Posterior vena cava (tissue), 2 donors: ENCODE measurements at places on chromosomes 7 and 10. TPM values are rescaled to one million over a fixed set of nuclear protein-coding genes. Genes with fewer than 3 reads are reported as not detected.
A peak's percentile ranks its signal among the peaks of the same experiment; 100 is the strongest.

DNA sequence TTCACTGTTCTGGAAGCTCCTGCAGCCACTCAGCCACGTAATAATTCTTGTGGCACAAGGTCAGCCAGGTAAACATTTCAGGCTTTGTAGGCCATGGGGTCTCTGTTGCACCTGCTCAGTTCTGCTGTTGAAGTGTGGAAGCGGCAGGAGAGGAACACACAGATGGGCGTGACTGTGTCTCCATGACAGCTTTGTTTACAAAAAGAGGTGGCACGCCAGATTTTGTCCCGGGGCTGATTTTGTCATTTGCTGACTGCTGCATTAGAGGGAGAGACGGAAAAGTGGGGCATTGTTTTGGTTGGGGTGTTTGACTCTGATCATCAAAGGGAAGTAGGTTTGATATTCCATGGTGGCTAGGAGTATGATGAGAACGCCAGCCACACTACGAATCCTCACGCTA is 103.1 kb downstream of the PRKAG2 start:
- DNase-seq, result no peak

GRCh38 chr7:2259480-2259879 is 17.5 kb downstream of the NUDT1 start:
- DNase-seq, result no peak

Gene LEP
- 5.2 TPM for total RNA-seq

DNA sequence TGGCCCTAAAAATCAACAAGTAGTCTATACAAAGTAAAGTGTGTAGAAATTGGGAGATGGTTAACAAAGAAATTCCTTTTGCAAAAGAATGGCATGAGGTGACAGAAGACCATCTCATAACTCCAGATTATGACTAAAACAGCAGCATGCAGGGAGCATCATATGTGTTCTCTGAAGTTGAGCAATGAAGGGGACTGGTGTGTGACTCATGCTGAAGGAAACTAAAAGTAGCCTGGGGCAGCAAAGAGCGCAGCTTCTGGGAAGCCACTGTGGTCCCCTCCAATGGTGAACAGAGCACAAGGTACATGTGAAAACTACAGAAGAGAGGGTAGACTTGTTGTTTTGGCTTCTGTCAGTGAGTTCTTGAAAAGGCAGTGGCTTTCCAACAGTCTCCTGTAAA is 133.4 kb downstream of the MACC1 start:
- peak; percentile 83 for DNase-seq

DNA sequence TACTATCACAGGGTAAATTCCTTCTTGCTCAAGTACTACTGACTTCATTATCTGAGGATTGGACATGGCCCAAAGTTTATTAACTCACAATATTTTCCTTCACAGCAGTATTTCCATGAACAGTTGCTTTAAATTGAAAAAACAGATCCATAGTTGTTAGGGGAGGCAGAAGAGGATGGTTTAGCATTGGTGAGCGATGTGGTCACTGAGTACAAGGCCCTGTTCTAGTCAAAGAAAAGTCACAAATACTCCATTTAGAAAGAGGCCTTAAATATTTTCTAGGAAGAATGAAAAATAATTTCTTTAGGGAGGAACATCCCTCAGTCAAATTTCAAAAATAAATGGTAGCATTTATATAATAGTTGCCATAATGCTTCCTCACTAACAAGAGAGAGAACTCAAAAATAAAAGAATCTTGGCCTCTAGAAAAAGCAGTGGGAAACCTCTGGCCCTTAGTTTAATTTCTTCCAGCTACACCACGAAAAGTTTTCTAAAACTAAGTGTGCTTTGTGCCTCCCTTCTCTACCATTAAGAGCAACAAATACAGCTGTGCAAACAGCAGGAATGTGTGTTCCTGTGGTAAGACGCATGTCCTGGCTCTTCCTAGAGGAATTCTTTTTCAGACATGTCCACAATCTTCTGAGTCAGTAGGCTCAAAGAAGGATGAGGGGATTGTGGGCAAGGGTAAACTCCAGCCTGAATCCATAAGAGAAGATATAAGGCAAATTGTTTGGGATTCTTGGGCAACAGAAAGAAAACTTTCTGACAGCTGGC is 105.7 kb downstream of the HOXA1 start:
- DNase-seq, result no peak

DNA sequence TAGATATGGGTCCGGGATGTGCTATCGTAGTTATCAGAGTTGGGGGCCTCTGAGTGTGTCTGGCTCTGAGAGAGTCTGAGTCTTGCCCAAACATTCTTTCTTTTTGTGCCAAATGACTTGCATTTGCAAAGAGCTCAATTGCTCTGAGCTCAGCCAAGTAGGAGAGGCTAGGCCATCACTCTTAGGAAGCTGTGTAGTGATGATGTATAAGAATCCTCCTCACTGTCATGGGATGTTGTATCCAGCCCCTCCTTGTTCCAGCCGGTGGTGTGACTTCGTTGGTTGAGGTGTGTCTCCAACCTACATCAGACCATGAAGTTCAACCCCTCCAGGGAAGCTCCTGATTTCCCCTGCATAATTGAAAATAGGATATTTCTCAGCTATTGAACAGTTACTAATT is 97.5 kb upstream of the NPS start:
- no peak for DNase-seq

DNA sequence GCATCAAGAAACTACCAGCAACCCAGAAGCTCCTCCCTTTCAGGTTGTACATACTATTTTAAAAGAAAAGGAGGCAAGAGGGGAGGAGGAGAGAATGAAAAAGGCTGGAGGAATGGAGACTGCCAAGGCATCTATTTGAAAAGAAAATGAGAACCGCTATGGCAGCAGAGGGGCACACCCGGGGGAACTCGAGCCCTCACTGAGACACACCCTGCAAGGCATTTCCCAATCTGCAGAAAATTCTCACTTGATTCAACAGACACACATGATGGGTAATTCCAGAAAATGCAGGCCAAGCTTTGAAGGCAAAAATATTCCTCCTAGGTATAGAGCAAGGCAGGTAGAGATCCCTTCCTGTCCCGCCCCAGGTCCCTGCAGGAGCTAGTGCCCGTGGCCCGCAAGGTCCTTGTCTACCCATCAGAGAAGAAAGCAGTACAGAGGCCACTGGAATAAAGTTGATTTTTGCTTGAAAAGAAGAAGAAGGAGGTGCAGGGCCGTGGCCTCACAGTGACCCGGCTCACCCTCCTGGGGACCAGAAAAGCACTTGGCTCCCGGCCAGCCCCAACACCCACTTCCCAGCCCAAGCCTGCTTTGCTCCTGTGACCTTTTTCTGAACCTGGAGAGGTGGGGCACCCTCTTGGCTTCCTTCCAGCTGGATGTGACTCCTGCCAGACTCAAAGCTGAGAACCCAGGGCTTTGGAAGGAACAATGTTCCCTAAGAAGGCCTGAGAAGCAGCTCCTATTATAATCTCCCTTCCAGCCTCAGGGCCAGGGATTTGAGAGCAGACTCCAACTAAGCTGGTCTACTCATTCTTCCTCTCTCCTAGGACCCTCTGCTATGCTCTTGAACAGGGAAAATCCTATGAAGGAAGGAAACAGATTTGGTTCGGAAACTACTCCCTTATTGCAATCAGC is 6.2 kb upstream of the PIK3CG start:
- DNase-seq, result peak; percentile 80

DNA sequence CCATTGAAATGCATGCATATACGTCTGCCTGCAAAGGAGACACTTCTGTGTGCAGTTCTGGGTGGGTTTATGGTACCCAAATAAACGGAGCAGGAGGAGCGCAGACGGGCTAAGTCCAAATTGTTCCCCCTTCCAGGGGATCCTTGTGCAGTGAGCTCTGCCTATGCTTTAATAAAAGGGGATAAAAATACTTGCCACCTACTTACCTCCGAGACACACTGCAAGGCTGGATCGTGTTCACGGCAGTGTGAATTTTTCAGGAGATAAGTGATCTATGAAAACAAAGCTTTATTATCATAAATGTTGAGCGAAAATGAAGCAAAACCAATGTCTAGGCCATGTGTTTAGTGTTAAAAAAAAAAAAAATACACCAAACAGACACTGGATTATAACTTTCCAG is 308.8 kb upstream of the AOAH start:
- DNase-seq, result no peak

Gene GPR26
- total RNA-seq, result not detected

Gene DGKI
- total RNA-seq, result 2.4 TPM

- no peak for DNase-seq
Measured at GRCh38 chr10:98664329-98665042, 217.8 kb upstream of the HPS1 start.

- DNase-seq, result no peak
Measured at GRCh38 chr7:70392877-70393435, 739.0 kb upstream of the GALNT17 start.

- no peak for DNase-seq
Measured at GRCh38 chr10:71262817-71263216, 50.4 kb downstream of the UNC5B start.

DNA sequence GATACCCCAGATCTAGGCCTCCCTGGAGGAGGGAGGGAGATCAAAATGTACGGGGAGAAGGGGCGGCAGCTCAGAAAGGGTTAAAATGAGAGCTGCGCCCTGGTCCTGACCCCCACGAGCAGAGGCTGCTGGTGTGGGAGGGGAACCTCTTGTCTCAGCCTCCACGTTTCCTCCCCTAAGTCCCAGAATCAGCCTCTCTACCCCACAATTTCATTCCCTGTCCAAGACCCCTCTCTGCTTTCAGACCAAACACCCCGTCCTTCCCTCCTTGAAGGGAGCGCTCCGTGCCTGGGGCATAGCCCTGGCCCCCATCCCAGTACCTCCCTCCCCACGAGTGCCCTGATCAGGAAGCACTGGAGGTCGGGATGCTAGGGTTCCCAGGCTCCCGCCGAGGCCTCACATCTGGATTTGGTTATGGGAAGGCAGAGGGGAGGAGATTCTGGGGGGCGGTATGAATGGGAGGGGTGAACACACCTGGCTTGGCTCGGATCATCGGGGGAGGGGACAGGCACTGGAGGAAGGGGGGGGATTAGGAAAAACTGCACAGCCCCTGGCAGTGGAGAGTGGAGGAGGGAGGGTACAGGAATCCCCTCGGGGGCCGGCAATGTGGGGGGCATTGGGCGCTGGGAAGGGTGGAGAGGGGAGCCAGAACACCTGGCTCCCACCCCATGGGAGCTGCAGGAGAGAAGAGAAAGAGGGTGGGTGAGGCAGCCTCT is 2.7 kb downstream of the EPHB4 start:
- no peak for DNase-seq

DNA sequence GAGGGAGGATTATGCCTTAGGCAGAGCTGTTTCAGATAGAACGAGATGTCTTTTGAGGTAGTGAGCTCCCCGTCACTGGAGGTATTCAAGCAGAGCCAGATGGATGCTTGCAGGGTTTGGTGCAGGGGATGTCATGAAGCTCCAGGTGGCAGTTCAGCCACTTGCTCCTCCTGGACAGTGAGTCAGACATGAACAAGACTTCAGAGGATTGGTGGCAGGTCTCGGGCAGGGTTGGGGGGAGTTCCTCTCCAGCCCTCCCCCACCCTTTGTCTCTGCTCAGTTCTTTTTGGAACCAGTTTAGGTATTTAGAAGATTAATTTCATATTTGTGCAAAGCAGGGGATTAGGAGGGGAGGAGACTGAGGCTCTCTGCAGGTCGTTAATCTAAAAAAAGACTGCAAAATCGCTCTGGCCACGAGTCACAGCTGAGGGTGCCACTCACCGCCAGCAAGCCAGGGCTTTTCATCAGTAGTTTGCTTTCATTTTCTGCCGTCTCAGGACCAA is 21.5 kb upstream of the MYL10 start:
- no peak for DNase-seq

- no peak for DNase-seq
Measured at GRCh38 chr7:82595176-82595575, 151.6 kb upstream of the CACNA2D1 start.

Gene TEX47
- total RNA-seq, result not detected

Gene ABCB1
- total RNA-seq, result 1.3 TPM

DNA sequence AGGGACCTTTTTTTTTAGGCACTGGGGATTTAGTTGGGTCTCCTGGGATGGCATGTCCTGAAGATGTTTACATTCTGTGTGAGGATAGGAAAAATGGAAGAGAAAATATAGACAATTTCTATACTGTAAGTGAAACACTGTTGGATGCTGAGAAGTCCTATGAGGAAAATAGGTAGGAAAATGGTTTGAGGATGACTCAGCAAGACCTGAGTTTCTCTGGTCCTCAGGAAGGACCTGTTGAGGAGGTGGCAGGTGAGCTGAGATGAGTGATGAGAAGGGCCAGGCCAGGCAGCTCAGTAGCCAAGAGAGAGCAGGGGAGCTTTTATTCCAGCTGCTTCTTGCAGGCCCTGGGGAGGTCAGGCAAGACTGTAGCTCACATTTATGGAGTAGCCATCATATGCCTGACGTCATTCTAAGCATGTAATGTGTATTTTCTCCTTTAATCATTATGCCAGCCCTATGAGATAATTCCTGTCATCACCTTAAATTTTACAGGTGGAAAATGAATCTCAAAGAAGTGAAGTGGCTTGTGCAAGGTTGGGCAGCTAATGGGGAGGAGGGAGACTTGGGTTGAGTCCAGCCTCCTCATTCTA is 19.1 kb upstream of the LRRC18 start:
- DNase-seq, result no peak

Gene C7orf33
- total RNA-seq, result not detected

Gene PNLIPRP1
- total RNA-seq, result not detected
